ENCODE measurements at places on chromosomes 1 and 21. TPM values are rescaled to one million over a fixed set of nuclear protein-coding genes. Genes with fewer than 3 reads are reported as not detected.
A peak's percentile ranks its signal among the peaks of the same experiment; 100 is the strongest.

TNFRSF9 gene
- total RNA-seq: 0.13 TPM

DR1 gene
- 49.9 TPM for total RNA-seq

DNA sequence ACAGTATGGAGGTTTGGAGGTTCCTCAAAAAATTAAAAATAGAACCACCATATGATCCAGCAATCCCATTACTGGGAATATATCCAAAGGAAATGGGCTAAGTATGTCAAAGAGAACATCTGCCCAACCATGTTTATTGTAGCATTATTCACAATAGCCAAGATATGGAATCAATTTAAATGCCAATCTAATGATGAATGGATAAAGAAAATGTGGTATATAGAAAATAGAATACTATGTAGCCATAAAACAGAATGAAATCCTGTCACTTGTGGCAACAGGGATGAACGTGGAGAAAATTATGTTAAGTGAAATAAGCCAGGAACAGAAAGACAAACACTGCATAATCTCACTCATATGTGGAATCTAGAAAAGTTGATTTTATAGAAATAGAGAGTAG, 201.7 kb upstream of the AJAP1 start:
- no peaks in the 10 kb centered on the region for H3K4me1 ChIP-seq
- H3K4me3 ChIP-seq: no peak overlapping the region
- H3K27me3 ChIP-seq: no peaks in the 10 kb centered on the region
- H3K36me3 ChIP-seq: no peaks in the 10 kb centered on the region

CD160 gene
- total RNA-seq: 0.09 TPM

- DNase-seq: no peak
- no peaks in the 10 kb centered on the region for H3K36me3 ChIP-seq
- H3K4me3 ChIP-seq: no peak overlapping the region
- H3K27me3 ChIP-seq: no peaks in the 10 kb centered on the region
- peaks cover 19% of the 10 kb centered on the region for H3K4me1 ChIP-seq
Measured at GRCh38 chr1:234745276-234745675, 135.3 kb upstream of the IRF2BP2 start.

GABPA gene
- 23.2 TPM for total RNA-seq

DNA sequence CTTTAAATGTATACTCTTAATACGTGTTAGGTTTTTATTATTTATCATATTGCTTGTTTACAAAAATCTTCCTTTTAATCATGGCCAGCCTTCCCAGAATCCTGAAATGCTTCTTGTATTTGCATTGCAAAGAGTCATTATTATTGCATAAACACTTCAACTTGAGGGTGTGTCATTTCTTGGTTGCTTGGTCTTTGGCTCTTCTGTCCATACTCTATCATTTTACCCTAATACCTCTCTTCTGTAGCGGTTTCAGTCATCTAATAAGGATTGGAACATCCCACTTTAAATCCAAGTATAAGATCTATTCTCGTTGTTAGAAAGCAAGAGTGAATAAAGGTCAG, 200.6 kb upstream of the CACYBP start:
- no peaks in the 10 kb centered on the region for H3K36me3 ChIP-seq
- no peak for DNase-seq
- peak overlapping the region; percentile 56 for H3K4me3 ChIP-seq
- no peaks in the 10 kb centered on the region for H3K27me3 ChIP-seq

- no peak overlapping the region for H3K27ac ChIP-seq
- H3K36me3 ChIP-seq: no peaks in the 10 kb centered on the region
- no peak for DNase-seq
- peaks cover 35% of the 10 kb centered on the region for H3K27me3 ChIP-seq
Measured at GRCh38 chr1:157103268-157103667, 3.7 kb upstream of the ETV3L start.

DNA sequence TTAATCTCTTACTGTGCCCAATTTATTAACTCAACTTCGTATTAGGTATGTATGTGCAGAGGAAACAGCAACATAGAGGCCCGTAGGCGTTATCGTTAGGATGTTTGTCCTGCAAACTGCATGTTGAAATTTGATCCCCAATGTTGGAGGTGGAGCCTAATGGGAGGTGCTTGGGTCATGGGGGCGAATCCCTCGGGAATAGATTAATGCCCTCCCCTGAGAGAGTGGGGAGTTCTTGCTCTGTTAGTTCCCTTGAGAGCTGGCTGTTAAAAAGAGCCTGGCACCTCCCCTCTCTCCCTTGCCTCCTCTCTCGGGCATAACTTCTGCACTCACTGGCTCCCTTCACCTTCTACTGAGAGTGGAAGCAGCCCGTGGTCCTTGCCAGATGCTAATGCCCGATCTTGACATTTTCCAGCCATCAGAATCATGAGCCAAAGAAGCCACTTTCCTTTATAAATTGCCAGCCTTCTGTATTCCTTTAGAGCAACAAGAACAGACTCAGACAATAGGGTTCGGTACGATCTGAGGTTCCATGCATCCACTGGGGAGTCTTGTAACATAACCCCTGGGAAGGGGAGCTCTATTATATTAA, 149.0 kb upstream of the RAB4A start:
- no peaks in the 10 kb centered on the region for H3K36me3 ChIP-seq
- no peak overlapping the region for H3K27ac ChIP-seq
- H3K4me1 ChIP-seq: peaks cover 4% of the 10 kb centered on the region
- no peaks in the 10 kb centered on the region for H3K27me3 ChIP-seq
- no peak for DNase-seq

DNA sequence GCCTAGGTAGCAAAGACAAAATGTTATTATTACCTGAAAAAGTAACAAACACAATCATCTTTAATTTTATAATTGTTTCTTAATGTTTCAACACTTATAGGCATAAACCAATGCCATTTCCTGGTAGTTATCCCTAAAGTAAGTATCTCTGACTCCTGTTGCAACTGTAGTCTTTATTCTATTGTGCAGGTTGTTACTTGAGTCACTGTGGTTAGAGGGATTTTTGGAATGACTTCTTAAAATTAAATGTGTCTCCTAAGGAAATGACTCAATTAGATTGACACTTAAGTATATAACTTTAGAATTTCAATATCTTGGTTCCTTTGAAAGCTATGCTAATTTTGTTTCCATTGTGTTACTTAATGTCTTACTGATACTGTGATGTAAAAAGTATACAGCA, 143.9 kb downstream of the PHTF1 start:
- H3K27me3 ChIP-seq: no peaks in the 10 kb centered on the region
- no peak for DNase-seq
- no peaks in the 10 kb centered on the region for H3K36me3 ChIP-seq
- H3K4me1 ChIP-seq: no peaks in the 10 kb centered on the region
- H3K4me3 ChIP-seq: no peak overlapping the region

ATP1A4 gene
- 0.44 TPM for total RNA-seq

DNA sequence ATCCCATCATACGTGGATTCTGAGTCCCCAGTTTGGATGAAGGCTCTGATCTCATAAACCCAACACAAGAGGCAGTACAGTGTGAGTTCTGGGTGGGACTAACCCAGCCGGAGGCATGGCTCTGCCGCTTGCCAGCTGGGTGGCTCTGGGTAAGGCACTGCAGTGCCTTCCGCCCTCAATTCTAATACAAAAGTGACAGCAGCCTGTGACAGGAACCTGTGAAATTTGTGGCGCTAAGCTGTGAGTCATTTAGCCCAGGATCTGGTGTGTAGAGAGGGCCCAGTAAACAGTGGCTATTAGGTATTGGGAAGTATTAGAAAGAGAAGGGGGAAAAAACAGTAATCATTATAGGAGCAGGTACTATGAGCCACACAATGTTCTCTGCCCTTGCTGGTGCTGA, 23.3 kb downstream of the HSPG2 start:
- no peak overlapping the region for H3K4me3 ChIP-seq
- no peak for DNase-seq
- peak overlapping the region; percentile 77 for H3K27ac ChIP-seq
- no peaks in the 10 kb centered on the region for H3K27me3 ChIP-seq
- H3K36me3 ChIP-seq: peaks cover 19% of the 10 kb centered on the region

DNA sequence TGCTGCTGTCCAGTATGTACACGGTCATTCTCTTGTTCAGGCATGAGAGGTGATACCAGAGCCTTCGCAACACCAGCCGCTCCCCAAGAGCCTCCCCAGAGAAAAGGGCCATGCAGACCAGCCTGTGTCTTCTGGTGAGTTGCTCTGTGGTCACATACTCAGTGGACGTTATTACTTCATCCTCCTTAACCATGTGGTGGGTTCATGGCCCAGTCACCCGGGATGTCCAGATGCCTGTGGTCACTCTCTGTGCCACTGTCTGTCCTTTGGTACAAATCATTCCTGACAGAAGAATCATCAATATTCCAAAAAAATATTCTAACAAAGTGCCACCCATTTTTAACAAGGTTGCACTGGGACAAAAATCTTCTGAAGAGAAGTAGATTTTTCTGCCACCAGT, 8.8 kb upstream of the ZNF124 start:
- no peak for DNase-seq
- H3K36me3 ChIP-seq: peaks cover 2% of the 10 kb centered on the region
- no peaks in the 10 kb centered on the region for H3K27me3 ChIP-seq
- H3K4me3 ChIP-seq: no peak overlapping the region

ATXN7L2 gene
- total RNA-seq: 8.5 TPM

DNA sequence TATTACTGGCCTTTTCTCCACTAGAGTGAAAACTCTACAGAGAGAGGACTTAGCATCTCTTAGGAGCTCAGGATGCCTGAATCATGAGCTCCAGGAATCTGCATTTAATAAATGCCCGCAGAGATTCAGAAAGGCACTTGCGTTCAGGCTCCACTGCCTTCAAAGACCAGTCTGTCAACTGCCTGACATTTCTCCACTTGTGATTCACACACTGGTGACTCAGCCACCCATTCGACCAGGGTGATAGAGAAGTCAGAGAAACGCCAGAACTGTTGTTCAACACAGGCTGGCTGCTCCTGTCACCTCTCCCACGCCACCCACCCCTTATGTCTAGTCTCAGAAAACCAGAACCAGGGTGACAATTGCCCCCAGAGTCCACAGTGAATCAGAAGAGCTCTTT, 26.9 kb upstream of the LBR start:
- H3K27me3 ChIP-seq: no peaks in the 10 kb centered on the region
- no peak overlapping the region for H3K4me3 ChIP-seq
- no peak overlapping the region for H3K27ac ChIP-seq
- no peaks in the 10 kb centered on the region for H3K36me3 ChIP-seq
- peaks cover under 1% of the 10 kb centered on the region for H3K4me1 ChIP-seq
- DNase-seq: no peak

NHLH1 gene
- 0.04 TPM for total RNA-seq

KDF1 gene
- total RNA-seq: not detected

DNA sequence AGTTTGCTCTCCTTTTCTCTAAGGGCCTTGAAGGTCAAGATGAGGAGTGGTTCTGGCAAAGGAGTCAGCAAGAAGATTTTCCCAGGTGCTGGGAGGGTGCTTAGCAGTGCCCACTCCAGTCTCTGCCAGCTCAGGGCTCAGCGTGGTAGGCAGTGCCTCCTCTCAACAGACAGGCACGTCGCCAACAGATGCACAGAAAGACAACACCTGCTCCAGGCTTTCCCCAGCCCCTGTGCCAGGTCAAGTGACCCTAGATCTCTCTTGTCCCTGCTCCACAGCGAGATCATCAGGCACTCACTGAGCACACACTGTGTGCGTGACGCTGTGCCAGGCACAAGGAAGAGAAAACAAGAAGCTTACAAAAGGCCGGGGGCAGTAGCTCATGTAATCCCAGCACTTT, 86.0 kb downstream of the CASZ1 start:
- DNase-seq: no peak
- H3K27ac ChIP-seq: peak overlapping the region; percentile 21
- H3K4me1 ChIP-seq: peaks cover 25% of the 10 kb centered on the region
- no peak overlapping the region for H3K4me3 ChIP-seq
- peaks cover 29% of the 10 kb centered on the region for H3K27me3 ChIP-seq

DNA sequence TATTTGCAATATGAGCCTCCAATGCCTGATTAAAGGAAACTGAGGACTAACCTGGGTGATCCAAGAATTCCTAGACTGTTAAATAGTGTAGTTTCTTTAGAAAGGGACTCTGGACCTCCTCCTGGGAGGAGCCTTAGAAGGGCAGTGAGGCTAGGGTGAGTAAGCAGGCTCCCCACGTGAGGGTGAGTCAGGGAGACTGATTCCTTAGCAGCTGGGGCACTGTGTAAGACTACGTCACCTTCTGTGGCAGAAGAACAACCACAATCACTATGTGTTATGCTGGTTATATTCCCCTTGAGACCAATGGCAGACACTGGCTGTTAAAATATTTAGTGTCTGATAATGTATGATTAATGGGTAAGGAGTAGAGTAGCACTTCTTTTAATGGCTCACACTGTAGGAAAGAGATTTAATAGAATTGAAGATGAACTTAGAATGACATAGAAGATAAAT, 53.3 kb upstream of the SYT14 start:
- peak; percentile 30 for DNase-seq
- H3K27me3 ChIP-seq: peaks cover 3% of the 10 kb centered on the region
- H3K27ac ChIP-seq: no peak overlapping the region

GRCh38 chr1:175262621-175263020, 70.0 kb upstream of the KIAA0040 start:
- DNase-seq: no peak
- H3K27me3 ChIP-seq: no peaks in the 10 kb centered on the region
- H3K36me3 ChIP-seq: no peaks in the 10 kb centered on the region
- H3K4me1 ChIP-seq: peaks cover 6% of the 10 kb centered on the region

FCRL1 gene
- total RNA-seq: 0.09 TPM

- H3K4me3 ChIP-seq: no peak overlapping the region
- no peaks in the 10 kb centered on the region for H3K4me1 ChIP-seq
- DNase-seq: no peak
- H3K27ac ChIP-seq: no peak overlapping the region
- peaks cover 6% of the 10 kb centered on the region for H3K36me3 ChIP-seq
Measured at GRCh38 chr1:108704496-108704895, 8.2 kb upstream of the FNDC7 start.

DNA sequence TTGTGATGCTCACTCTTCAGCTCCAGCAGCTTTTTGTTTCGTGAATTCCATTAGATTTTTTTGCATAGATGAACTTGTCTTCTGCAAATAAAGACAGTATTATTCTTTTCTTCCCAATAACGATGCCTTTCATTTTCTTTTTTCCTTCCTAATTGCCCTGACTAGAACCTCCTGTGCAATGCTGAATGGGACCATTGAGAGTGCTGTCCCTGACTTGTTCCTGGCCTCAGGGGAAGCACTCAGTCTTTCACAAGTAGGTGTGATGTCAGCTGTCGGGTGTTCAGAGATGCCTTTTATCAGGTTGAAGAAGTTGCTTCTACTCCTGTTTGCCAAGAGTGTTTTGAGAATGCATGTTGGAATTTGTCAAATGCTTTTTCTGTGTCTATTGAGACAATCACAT, 64.3 kb upstream of the ADARB1 start:
- H3K27ac ChIP-seq: no peak overlapping the region
- H3K27me3 ChIP-seq: peaks cover 5% of the 10 kb centered on the region
- H3K4me1 ChIP-seq: peaks cover 40% of the 10 kb centered on the region
- DNase-seq: no peak
- no peak overlapping the region for H3K4me3 ChIP-seq

All from muscle of leg (tissue), 16 donors.